ENCODE measurements at places on chromosomes 12 and 14.

GRCh38 chr12:127752802-127753201, 514.2 kb upstream of the TMEM132C start:
- no peak for DNase-seq

- no peak for DNase-seq
Measured at GRCh38 chr14:91273885-91274273, 29.4 kb upstream of the GPR68 start.

DNA sequence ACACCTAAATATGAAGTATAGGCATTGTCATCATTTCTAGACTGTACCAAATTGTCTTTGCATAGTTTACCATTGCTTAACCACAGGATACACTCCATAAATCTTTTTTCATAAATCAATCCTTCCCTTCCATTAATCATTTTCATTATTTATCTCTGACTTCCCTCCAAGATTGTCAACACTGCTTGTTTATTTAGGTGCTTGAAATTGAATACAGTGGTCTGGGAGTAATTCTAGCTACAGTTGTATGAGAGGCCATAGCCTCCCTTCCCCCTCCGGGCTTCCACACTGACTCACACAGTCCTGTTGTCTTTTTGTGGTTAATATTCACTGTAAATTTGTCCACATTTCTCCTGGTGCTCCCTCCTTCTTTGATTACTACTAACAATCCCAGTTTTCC, 114.2 kb upstream of the ARID2 start:
- no peak for DNase-seq

GRCh38 chr12:101706403-101706802, 9.0 kb downstream of the CHPT1 start:
- no peak for DNase-seq

- peak; percentile 62 for DNase-seq
Measured at GRCh38 chr14:69675877-69676416, 64.6 kb downstream of the SUSD6 start.

DNA sequence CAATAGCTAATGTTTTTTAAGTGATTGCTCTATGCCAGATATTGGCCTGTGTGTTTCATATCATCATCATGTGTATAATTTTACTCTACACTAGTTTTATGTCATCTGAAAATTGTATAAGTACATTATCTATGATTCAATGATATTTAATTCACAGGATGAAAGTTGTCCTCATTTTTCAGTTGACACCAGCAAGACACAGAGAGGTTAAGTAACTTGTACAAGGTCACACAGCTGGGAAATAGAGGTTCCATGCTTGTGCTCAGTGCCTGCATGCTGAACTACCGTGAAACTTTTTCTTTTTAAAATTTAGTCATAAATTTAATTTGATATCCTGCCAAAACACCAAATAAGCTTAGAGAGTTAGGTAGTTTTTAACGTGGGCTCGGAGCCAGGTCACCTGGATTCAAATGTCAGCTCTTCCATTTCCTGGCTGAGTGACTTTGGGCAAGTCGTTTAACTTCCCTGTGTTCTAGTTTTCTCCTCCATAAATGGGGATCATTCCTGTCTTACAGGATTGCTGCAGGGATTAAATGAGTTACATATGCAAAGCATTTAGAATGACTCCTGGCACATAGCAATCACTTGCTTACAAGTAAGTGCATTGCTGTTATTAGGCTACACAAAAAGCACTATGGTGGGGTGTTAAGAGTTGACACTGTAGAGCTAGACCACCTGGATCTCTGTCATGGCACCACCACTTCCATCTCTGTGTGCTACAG, 183.9 kb downstream of the ETV6 start:
- no peak for DNase-seq

DNA sequence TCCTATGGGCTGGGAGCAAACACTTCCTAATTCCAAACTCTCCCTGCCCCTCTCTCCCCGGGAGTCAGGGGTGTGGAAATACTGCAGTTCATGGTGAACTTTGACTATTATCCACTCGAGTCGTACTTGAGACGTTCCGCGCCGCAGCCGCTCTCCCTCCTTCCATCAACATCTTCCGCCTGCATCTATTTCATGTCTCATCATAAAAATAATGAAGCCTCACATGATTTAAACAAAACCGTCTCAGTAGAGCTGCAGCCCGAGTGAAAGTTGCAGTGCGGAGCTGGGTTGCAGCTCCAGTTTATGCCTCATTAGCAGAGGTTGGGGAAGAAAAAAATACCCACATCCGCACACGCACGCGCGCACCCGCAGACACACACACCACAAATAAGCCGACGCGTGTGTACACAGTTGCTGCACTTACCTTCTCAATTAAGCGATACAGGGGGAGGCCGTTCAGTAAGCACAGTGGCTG, 283 bp downstream of the LMO3 start:
- DNase-seq, result no peak

GRCh38 chr12:95413576-95413975, 60.4 kb upstream of the METAP2 start:
- DNase-seq, result no peak

GRCh38 chr12:1877169-1877878, 41.1 kb downstream of the CACNA2D4 start:
- no peak for DNase-seq

DNA sequence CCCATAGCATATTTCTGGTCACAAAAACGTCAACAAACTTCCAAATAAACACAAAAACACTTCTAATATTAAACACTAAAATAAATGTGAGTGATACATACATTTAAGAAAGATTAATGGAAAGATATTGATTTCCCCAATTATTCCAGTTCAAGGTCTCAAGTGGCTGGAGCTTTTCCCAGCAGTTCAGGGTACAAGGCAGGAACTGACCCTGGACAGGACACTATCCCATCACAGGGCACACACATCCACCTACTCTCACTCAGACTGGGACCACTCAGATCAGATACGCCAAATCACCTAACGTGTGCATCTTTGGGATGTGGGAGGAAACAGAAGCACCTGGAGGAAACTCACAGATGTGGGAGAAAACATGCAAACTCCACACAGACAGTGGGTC, 50.4 kb downstream of the GCH1 start:
- DNase-seq, result no peak

GRCh38 chr14:69363964-69364363, 34.1 kb downstream of the ERH start:
- no peak for DNase-seq

GRCh38 chr14:102784892-102785594, 7.8 kb downstream of the TRAF3 start:
- DNase-seq, result no peak

DNA sequence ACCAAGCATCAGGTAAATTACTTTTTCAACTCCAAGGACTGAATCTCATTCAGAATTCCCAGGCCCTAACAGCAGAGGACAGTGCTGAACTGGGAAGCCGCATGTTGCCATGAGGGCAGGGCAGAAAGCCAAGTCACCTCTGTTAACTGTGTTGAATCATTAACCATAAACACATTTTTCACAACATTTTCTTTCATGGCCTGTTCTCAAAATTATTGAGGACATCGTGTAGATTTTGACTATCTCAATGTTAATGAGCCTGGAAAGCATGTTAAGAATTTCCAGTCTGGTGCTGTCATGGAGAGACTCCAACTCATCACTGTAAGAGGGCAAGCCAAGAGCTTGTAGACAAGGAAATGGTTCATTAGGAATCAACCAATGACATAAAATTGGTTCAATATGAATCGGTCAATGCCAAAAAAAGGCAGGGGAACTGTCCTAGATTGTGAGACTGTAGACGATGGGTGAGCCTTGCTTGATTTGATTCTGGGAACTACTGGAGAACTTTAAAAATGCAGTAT, 33.7 kb downstream of the CPM start:
- no peak for DNase-seq

- DNase-seq, result no peak
Measured at GRCh38 chr12:115163710-115164109, 479.7 kb upstream of the TBX3 start.

- DNase-seq, result no peak
Measured at GRCh38 chr12:29732191-29732590, 51.6 kb downstream of the TMTC1 start.
